MG63 (cell line): ENCODE measurements at places on chromosomes 5 and 9. TPM values are rescaled to one million over a fixed set of nuclear protein-coding genes. Genes with fewer than 3 reads are reported as not detected.

The ST8SIA4 gene
- total RNA-seq: not detected in 2 replicates

DNA sequence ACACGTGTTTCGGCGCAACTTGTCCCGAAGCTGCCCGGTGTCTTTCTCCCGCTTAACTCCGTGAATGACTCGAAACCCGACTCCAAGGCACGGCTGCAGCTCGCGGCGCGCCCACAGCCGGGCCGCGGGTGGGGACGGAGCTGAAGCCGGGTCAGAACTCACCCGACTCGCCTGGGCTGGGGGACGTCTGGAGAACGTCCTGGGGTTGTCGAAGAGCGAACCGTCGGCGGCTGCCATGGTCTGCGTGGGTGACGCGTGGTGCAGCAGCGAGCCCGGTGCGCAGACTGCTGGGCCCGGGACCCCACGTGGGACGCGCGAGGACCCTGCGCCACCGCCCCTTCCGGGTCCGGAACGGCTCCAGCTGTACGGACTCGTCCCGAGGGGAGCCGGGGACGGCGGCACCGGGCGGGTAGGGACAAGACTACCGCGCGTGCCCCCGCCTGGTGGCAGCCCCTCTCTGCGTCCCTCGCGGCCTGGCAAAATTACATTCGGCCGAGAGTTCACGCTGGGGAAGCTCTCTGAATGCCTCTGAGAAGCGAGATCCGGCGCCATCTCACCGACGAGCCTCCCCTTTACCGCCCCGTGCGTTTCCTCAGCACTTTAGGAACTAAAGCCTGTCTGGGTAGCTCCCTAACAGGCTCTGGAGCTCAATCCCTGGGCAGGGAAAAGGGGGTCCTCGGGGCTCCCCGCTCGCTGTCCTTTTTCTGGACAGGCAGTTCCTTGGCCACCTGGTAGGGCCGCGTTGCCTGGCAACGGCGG, at the start of gene DDX31:
TSS of gene DDX31 (minus strand) at position 286 of the 759 bp plus-strand sequence. CDS start at position 237, 49 bp downstream.
- peak; percentile 89 for DNase-seq

DNA sequence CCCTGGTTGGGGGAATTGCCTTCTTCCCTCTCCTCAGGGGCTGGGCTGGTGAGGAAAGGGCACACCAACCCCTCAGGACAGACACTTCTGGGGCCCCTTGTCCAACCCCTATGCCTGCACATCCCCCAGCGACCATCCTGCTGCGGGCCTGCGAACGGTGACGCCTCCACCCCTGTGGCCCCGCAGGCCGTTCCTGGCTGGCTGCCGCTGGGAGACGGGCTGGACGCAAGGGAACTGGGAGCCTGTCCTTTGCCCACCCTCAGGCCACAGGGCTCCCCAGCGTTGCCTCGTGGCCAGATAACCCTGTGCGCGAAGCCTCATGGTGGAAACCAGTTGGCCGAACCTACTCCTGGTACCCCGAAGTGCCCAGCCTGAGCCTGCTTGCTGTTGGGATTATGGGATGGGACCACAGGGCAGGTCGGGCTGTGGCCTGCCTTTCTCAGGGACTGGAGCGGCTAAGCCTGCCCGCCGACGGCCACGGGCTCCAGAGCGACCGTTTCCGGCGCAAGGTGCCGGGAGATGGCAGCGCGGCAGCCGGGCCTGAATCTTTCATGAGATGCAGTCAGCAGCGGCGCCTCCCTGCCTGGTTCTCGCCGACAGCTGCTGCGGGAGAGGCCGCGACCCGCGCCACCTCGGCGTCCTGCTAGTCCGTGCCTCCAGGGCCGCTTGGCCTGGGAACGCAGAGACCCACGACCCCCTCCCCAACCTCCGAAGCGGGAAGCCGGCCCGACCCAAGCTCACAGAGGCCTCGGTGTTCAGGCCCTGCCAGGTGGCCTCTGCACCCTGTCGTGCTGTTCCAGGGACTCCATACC, 6.5 kb upstream of the PITX1 start:
- DNase-seq: no peak

DNA sequence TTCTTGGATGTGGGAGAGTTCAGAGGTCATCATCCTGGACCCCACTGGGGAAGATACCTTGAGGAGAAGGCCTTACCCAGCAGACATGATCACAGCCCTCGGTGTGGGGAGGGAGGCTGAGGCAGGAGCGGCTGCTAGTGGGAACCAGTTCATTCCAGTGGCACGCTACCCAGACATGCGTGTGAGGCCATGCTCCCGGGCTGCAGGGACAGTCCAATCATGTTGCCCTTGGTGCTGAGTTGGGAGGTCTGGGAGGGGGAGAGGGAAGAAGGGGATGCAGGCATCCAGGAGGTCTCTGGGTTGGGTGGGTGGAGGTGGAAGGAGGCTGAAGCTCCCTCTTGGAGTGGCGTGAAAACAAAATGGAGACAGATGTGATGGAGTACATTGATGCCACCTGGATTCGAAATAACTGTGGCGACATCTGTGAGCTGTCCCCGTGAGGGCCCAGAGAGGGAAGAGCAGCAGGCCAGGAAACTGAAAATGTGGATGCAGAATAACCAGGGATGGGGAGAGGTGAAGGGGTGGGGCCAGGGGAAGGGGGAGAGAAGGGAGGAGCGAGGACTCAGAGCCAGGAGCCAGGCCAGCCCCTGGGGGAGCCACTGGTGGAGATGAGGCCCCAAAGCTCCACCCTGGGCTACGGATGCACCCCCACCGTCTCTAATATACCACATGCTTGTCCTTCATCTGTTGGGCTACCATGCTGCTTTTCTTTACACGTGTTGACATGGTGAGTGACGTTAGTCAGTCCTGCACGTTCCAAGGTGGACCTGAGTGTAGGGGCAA, 16.2 kb downstream of the NDUFS6 start:
- DNase-seq: no peak

DNA sequence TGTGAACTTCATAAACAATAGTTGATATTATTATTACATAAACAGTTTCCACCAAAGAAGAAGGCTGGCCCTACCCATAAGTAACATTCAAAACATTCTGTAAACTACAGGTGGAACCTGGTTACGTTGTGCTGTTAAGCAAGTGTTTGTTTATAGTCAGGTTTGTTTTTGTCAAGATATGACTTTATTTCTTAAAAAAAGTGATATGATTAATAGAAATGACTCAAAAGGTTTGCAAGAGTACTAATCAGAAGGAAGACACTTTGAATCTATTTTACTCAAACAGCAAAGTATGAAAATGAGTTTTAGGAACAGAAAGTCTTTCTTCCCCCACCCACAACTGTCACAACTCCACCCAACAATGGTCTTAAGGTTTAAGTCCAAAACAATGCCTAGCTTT, 220.8 kb downstream of the PLK2 start:
- no peak for DNase-seq

- DNase-seq: peak; percentile 65
These were observed 110.1 kb upstream of the GRIN3A start for GRCh38 chr9:101848485-101848919.

GRCh38 chr9:87684627-87685219, 41.2 kb upstream of the CTSL start:
- no peak for DNase-seq
